ENCODE measurements at places on chromosomes 4 and X. TPM values are rescaled to one million over a fixed set of nuclear protein-coding genes. Genes with fewer than 3 reads are reported as not detected.

GRCh38 chr4:17427991-17428390, 83.9 kb downstream of the QDPR start:
- no peak for DNase-seq

The FAM53A gene
- 3.0 TPM for total RNA-seq

The COX7B2 gene
- total RNA-seq = not detected

DNA sequence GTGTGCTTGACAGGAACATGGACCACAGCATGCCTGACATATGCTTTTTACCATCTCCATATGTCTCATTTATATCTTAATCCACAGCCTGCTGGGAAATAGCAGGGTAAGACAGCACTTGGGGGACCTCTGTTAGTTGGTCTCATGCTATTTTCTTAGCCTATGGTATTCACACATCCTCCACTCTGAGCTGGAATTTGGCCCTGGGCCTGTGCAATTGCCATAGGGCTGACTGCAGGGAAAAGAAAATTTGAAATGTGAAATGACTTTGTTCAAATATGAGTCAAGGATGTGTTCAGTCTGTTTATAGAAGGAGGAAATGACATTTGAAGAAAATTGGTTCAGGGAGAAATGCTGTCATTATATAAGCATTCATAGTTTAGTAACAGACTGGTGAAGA, 9.6 kb upstream of the MAP7D3 start:
- DNase-seq = no peak

The MAB21L2 gene
- not detected for total RNA-seq

DNA sequence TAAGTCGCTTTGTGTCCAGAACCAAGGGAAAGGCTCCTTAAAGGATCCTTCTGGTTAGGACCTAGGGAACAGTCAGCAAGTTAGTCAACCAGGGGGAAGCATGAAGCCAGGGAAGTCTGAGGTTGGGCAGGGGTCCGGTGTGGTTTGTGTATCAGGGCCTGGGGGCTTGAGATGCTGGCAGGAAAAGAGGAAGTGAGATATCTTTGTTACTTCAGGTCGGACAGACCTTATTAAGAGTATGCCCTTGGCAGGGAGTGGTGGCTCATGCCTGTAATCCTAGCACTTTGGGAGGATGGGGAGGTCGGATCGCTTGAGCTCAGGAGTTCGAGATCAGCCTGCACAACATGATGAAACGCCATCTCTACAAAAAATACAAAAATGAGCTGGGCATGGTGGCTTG, 52.3 kb upstream of the TRPC5OS start:
- no peak for DNase-seq

DNA sequence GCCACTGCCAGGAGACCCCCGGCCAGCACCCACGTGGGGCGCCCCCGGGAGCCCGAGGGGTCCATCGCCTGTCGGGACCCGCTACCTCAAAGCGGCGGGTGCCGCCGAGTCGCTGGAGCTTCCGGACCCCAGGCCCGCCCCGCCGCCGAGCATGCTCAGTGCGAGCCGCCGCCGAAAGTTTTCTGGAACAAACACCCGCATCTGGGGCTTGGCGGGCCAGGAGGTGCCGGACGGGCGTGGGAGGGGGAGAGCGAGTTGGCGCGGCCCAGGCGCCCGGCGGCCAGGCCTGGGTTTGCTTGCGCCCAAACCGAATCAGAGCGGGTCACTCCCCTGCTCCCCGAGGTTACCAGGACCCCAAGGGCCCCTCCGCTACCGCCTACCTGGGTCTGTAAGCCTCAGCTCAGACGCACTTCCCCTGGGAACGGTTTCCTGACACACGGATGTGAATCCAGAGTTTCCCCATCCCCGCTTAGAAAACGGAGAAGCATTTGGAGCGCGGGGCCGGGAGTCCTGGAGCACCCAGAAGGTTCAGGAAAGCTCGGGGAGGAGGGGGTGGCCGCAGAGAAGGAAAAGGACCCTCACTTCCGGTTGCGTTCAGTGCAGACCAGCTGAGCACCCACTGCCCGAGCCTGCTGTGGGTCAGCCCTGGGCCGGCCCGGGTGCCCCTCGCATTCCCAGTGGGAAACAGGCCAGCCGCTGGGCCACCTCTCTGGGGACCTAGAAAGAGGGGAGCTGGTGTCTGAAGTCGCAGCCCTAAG, at the start of gene EVC2:
Gene EVC2, minus strand, starts transcription at position 111 of the 758 bp plus-strand sequence. Its CDS starts 46 bp downstream, at position 65.
- DNase-seq = no peak

DNA sequence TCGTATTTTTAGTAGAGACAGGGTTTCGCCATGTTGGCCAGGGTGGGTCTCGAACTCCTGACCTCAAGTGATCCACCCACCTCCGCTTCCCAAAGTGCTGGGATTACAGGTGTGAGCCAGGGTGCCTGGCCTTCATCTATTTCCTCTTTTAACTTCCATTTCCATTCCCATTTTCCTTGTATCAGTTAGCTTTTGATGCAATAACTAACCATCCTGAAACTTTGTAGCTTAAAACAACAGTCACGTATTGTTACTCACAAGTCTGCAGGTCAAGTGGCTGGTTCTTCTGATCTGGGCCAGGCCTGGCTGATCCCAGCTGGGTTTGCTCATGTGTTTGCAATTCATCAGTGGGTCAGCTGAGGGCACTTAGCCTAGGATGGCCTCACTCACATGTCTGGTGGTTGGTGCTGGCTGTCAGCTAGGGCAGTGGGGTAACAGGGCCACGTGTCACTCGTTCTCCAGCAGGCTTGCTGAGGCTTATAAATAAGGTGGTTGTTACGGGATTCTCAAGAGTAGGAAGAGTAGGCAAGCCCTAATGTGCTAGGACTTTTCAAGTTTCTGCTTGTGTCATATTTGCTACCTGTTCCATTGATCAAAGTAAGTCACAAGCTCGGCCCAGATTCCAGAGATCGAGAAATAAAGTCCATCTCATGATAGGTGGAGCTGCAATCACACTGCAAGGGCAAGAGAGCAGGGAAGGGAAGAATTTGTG, 88.2 kb downstream of the SOWAHB start:
- DNase-seq = no peak

The NHSL2 gene
- total RNA-seq = 5.4 TPM

The BEND4 gene
- total RNA-seq = 0.28 TPM

DNA sequence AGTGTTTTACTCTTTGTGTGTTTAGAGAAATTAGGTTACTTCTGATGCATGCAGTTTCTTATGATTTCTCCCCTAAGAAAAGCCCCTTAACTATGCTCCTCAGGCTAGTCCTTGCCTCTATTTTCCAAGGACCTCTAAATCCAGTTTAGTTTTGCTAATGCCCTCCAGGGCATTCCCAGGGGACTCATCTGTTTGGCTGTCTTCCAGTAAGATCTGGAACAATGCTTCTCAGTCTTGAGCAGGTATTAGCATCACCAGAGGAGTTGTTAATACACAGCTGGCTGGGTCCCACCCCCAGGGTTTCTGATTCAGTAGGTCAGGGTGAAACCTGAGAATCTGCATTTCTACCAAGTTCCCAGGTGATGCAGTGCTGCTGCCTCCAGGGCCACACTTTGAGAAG, 56.9 kb downstream of the OTC start:
- no peak for DNase-seq

The DMD gene
- total RNA-seq = 0.93 TPM

The TMEM271 gene
- total RNA-seq = not detected

GRCh38 chrX:154529206-154529612, 13.2 kb upstream of the FAM3A start:
- DNase-seq = no peak

GRCh38 chr4:56424697-56425514, 10.5 kb downstream of the PPAT start:
- DNase-seq = peak; percentile 5

- no peak for DNase-seq
Measured at GRCh38 chrX:106932960-106933537, 12.8 kb downstream of the CLDN2 start.

The NAP1L3 gene
- total RNA-seq = 6.6 TPM

GRCh38 chr4:131613086-131613823, 1535.8 kb upstream of the PCDH10 start:
- DNase-seq = no peak

DNA sequence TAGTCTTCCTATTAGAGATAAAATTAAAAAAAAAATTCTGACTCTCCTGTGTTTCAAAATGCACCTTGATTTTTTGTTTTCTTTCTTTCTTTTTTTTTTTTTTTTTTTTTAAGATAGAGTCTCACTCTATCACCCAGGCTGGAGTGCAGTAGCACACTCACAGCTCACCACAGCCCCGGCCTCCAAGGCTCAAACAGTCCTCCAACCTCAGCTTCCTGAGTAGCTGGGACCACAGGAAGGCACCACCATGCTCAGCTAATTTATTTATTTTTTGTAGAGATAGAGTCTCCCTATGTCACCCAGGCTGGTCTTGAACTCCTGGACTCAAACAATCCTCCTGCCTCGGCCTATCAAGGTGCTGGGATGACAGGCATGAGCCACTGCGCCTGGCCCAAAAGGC, 41.1 kb upstream of the TMEM184C start:
- no peak for DNase-seq

DNA sequence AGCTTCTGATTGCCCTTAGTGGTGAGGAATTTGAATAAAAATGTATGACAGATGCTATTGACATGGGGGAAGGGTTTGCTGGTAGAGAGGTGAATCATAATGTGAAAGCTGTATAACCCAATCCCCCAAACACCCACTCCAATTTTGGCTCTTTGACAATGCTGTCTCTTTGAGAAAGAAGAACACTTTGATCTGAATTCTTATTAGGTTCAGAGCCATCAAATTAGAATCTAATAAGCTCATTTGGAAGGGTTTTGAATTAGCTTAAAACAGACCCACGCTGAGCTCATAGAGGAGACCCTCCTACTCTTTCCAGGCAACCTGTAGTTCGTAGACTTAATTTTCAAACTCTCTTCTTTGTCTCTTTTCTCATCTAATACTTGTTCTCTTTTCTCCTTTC, 416.6 kb upstream of the ARX start:
- no peak for DNase-seq

DNA sequence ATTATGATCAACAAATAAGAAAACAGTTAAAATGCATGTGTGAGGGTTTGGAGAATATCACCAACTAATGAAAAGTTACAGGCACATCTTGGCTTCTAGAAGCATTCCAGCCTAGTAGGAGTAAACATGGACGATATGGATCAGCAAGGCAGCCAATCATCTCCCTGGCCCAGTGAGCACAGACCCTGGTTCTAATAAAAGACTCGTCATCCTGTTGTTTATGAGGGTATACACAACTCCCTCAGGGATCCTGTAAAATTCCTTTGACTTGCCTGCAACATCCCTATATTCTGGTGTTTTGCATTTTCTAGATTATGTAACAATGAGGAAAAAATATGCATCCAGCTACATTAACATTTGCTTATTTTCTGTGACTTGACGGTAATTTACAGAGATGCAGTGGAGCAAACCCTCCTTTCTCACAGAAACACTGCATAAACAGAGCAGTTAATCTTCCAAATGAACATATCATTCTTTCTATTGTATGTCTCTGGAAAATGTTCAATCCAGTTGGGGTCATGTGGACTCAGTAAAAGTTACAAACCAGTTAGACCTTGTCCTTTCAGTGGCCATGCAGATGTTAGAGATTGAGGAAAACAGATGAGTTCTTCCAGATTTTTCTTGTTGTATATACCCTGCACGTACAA, 88.9 kb upstream of the NDP start:
- DNase-seq = no peak

- no peak for DNase-seq
Measured at GRCh38 chr4:55159851-55160250, 34.5 kb upstream of the KDR start.

The FHIP1A gene
- 1.2 TPM for total RNA-seq

- no peak for DNase-seq
Measured at GRCh38 chr4:106079616-106080015, 184.3 kb downstream of the NPNT start.

DNA sequence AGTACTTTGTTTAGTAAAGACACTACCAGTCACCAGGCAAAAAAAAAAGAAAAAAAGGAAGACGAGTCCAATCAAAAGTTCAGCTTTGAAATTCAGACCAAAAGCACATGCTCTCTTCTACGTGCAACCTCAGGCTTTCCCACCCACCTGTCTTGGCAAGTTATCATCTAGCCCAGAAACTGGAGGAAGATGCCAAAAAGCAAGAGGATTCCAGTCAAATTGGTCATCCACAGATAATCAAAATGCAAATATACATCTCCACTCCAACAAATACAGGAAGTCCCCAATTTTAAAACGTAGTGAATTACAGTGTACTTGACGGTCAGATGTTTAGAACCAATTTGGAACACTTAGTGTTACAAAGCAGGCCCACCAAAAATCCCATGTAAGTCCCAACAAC, 96.5 kb downstream of the PALLD start:
- DNase-seq = no peak

The ANOS1 gene
- total RNA-seq = 0.13 TPM

GRCh38 chr4:74848774-74849173, 54.5 kb upstream of the BTC start:
- DNase-seq = no peak

DNA sequence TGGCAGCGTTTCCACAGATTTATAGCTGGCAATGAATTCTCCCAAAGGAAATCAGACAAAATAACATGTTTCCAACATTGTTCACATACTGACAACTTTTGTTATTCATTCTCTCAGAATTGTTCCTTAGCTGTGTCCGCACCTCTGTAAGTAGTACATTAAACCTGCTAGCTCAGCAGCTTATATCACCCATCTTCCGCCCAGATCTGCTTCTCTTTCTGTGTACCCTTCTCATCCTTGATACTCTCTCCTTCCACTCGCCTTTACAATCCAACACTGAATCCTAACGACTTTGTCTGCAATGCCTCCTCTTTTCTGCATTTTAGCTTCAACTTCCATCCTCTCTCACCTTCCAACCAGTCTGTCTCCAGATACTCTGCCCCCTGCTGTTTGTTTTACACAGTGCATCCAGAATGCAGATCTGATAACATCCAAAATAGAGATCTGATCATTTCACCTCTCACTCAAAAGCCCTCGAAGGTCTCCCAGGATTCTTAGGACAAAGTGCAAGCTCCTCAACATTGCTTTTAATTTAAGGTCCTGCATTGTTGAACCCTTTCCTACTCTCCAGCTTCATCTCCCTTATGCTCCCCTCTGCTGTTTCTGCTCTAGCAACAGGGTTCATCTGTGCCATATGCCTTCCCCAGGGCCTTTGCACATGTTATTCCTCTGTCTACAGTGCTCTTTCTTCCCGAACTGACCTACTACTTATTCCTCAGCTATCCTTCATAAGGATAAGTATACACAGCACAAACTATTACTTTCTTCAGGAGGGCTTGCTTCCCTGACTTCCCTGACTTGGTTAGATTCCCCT, 67.3 kb upstream of the VBP1 start:
- peak; percentile 4 for DNase-seq

DNA sequence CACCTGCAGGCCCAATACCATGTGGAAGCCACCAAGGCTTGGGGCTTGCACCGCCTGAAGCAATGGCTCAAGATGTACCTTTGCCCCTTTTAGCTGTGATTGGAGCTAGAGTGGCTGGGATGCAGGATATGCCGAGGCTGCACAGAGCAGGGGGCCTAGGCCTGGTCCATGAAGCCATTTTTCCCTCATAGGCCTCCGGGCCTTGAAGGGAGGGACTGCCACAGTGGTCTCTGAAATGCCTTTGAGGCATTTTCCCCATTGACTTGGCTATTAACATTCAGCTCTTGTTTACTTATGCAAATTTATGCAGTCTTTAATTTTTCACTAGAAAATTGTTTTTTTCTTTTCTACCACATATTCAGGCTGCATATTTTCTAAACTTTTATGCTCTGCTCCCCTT, 203.2 kb upstream of the HHIP start:
- DNase-seq = no peak

GRCh38 chr4:158172261-158173258, at the start of gene GASK1B:
Gene GASK1B (minus strand): TSS chr4:158173025. CDS start chr4:158171375, 1,650 bp downstream.
- DNase-seq = no peak

All from T-cell (primary cell).